ENCODE measurements at places on chromosomes 1 and 21. TPM values are rescaled to one million over a fixed set of nuclear protein-coding genes. Genes with fewer than 3 reads are reported as not detected.

DNA sequence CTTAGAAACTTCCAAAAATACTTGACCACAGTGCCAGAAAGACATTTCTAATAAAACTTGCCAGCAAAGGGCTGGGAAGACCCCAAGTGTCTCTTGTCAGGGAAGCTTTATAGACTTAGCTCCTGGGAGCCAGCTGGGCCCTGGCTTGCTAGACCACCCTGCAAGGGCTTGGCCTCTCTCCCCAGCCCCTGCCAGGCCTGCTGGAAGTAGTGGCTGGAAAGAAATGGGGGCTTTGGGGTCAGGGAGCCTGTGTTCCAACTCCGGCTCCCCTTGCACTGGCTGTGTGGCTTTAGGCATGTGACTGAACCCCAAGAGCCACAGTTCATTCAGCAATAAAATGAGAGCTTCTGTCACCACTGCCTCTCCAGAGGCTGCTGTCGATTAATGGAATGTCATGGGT, 31.1 kb downstream of the H3-3A start:
- no peak for DNase-seq

The CBR3 gene
- 16.4 TPM for total RNA-seq

DNA sequence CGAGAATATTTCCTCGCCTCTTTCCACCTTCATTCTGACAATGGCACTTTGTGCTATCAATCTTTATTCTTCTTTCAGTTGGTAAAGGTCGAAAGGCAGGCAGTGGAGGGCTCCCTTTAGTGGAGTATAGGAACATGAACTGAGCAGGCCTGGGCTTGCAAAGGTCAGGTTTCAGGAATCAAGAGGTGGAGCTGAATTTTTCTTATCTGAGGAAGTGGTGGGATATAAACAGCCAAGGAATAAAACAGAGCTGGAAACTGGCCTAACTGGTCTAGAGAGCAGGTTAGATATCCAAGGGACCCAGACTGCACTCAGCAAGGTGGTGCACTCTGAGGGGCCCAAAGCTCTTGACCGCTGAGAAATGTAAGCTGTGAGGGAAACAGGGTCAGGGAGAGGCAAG, 99.1 kb downstream of the PLA2G4A start:
- DNase-seq, result no peak

The LYST gene
- total RNA-seq, result 145 TPM

DNA sequence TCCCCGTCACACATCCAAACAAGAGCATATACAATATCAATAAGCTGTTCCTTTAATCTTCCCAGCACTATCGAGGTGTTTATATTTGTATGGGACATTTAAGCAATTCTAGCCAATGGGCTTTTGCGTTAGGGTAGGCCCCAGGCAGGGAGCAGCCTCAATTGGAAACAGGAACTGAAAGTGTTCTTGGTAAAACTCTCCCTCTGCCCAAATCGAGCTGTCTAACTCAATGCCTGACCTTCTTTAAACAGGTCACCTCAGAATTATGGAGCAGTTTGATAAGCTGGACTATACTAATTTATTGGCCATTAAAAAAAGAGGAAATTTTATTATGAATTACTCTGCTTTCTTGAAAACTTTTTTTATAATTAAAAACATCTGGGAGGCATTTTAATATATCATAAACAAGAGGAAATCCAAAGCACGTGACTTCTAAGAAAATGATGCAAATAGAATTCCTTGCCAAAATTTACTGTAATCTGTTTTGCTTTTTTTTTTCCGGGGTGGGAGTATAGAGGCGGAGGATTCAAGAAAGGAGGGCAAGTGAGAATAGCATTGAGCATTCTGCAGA, 498.1 kb downstream of the LMO4 start:
- DNase-seq, result no peak

DNA sequence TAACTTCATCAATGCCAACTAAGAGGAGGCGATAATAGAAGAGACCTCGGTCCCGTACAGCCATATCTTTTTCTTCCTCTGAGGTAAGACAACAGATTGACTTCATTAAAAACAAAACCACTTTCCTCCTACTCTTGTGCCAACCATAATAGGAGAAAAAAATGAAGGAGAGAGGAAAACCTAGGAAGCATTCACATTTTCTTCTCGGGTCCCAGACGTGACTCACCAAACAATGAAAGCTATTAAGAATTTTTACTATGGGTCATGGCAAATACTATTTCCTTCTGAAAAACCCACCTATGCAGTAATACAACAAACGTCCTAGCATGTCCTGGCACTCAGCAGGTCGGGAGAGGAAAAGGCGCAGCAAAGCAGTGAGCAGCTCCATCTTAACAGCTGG, 8.6 kb upstream of the BCL2L15 start:
- no peak for DNase-seq

DNA sequence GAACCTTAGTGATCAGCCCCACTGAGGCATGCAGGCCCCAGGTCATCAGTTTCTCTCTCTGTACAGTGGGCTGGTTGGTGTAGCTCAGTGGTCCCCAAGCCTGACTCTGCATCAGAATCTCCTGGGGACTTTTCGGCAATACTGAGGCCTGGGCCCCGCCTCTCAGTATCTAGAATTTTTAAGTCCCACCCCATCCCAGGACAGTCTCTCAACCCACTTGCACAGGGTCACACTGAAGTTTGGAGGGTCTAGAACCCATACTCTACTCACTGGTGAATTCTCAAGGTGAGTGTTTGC, 216.4 kb downstream of the MATN1 start:
- DNase-seq, result no peak

The SH2D5 gene
- 0.15 TPM for total RNA-seq

The C1orf174 gene
- total RNA-seq, result 45.1 TPM

Measured in activated T-helper 1 cell treated with anti-CD3 and anti-CD28 coated beads, Interleukin-12 subunit alpha, Interleukin-12 subunit beta, Interleukin-2, Interleukin-4 antibody, amounts not matched to agents 30 ng/mL and 10 ng/mL and 1 ng/mL, durations not matched to agents 14 hours and 24 hours and 36 hours (primary cell).